Fibroblast of lung (primary cell): ENCODE measurements at places on chromosomes 2 and 18. TPM values are rescaled to one million over a fixed set of nuclear protein-coding genes. Genes with fewer than 3 reads are reported as not detected.

Gene PRKAG3
- 0.26 and 0.33 TPM in 2 replicates for total RNA-seq

Gene TEX44
- not detected in 2 replicates for total RNA-seq

Gene MLPH
- 8.2 and 10.7 TPM in 2 replicates for total RNA-seq

Gene MATN3
- 0.51 and 2.3 TPM in 2 replicates for total RNA-seq

Gene DBI
- total RNA-seq, result 84.0 and 128 TPM in 2 replicates

Gene EXOC6B
- total RNA-seq, result 25.9 and 36.5 TPM in 2 replicates

Gene CHAC2
- total RNA-seq, result 1.3 and 1.7 TPM in 2 replicates

Gene OTOS
- total RNA-seq, result not detected in 2 replicates

Gene CD8B2
- total RNA-seq, result not detected in 2 replicates

Gene TTN
- total RNA-seq, result 0.33 and 0.51 TPM in 2 replicates

Gene FOXI3
- not detected in 2 replicates for total RNA-seq

Gene CD226
- 0.33 and 0.51 TPM in 2 replicates for total RNA-seq

Gene CEP192
- total RNA-seq, result 32.7 and 32.9 TPM in 2 replicates

Gene MOGAT1
- not detected in 2 replicates for total RNA-seq

Gene FAM237A
- not detected in 2 replicates for total RNA-seq

Gene RTKN
- total RNA-seq, result 11.8 and 16.0 TPM in 2 replicates

Gene CHRND
- not detected in 2 replicates for total RNA-seq

Gene PLCD4
- total RNA-seq, result 3.9 and 10.7 TPM in 2 replicates

Gene NOL4
- total RNA-seq, result not detected in 2 replicates

Gene MGAT4A
- total RNA-seq, result 0.17 and 0.26 TPM in 2 replicates

Gene FECH
- total RNA-seq, result 17.7 and 23.8 TPM in 2 replicates

Gene COLEC12
- 24.8 and 60.6 TPM in 2 replicates for total RNA-seq

Gene FBLN7
- total RNA-seq, result 0.51 and 0.99 TPM in 2 replicates

Gene ANKRD30BL
- not detected in 2 replicates for total RNA-seq

Gene COPS9
- 104 and 135 TPM in 2 replicates for total RNA-seq

Gene PSMG2
- 72.8 and 74.5 TPM in 2 replicates for total RNA-seq

Gene SH2D6
- 0.77 and 2.1 TPM in 2 replicates for total RNA-seq

Gene SLC19A3
- 0.17 and 1.0 TPM in 2 replicates for total RNA-seq

Gene ATP6V1B1
- 0.77 and 2.1 TPM in 2 replicates for total RNA-seq

Gene ADRA2B
- total RNA-seq, result not detected in 2 replicates

Gene PID1
- 8.2 and 29.6 TPM in 2 replicates for total RNA-seq
